Kidney epithelial cell (primary cell): ENCODE measurements at places on chromosomes 7 and 10. TPM values are rescaled to one million over a fixed set of nuclear protein-coding genes. Genes with fewer than 3 reads are reported as not detected.

Gene MEOX2
- total RNA-seq: not detected in 2 replicates

Gene HTR7
- 0.17 and 2.1 TPM in 2 replicates for total RNA-seq

Gene PRSS37
- not detected in 2 replicates for total RNA-seq

Gene CTBP2
- 124 and 136 TPM in 2 replicates for total RNA-seq

Gene PON3
- total RNA-seq: not detected in 2 replicates

Gene TAF6
- 69.0 and 80.5 TPM in 2 replicates for total RNA-seq

Gene AS3MT
- total RNA-seq: 4.4 and 5.7 TPM in 2 replicates

Gene EN2
- total RNA-seq: 0.07 and 0.17 TPM in 2 replicates

Gene SPDYE9
- not detected in 2 replicates for total RNA-seq

Gene ENTPD7
- 27.7 and 29.1 TPM in 2 replicates for total RNA-seq

Gene GRID2IP
- 0.13 TPM in 1 of 2 replicates, not detected in the other for total RNA-seq

Gene NCF1
- 1.9 and 2.3 TPM in 2 replicates for total RNA-seq

Gene MUC12
- total RNA-seq: 2.9 and 4.2 TPM in 2 replicates

Gene CREM
- total RNA-seq: 39.4 and 46.3 TPM in 2 replicates

Gene A1CF
- total RNA-seq: not detected in 2 replicates

Gene CYP2C19
- not detected in 2 replicates for total RNA-seq

Gene PYROXD2
- total RNA-seq: 5.8 and 5.9 TPM in 2 replicates

Gene CUZD1
- total RNA-seq: 1.2 and 1.4 TPM in 2 replicates

Gene PON1
- not detected in 2 replicates for total RNA-seq

Gene ADAM12
- 21.9 and 30.0 TPM in 2 replicates for total RNA-seq

Gene LFNG
- total RNA-seq: 36.6 and 39.7 TPM in 2 replicates

Gene IGF2BP3
- 44.0 TPM in 2 replicates for total RNA-seq

Gene SH3PXD2A
- total RNA-seq: 12.0 and 12.2 TPM in 2 replicates

Gene TAS2R39
- not detected in 2 replicates for total RNA-seq

Gene TSPAN33
- total RNA-seq: 18.0 and 22.2 TPM in 2 replicates

Gene SKIDA1
- total RNA-seq: 0.27 and 1.5 TPM in 2 replicates

Gene CNPY1
- not detected in 2 replicates for total RNA-seq

Gene RASSF4
- total RNA-seq: 67.6 and 72.0 TPM in 2 replicates

Gene ZNF804B
- total RNA-seq: not detected in 2 replicates

Gene ASB4
- total RNA-seq: not detected in 2 replicates

Gene ITPRID1
- total RNA-seq: not detected in 2 replicates

Gene NYAP1
- 0.14 and 0.46 TPM in 2 replicates for total RNA-seq

Gene UNCX
- 0.55 and 1.6 TPM in 2 replicates for total RNA-seq

Gene TDRD1
- not detected in 2 replicates for total RNA-seq

Gene TMUB1
- total RNA-seq: 46.3 and 66.0 TPM in 2 replicates

Gene TAS2R40
- not detected in 2 replicates for total RNA-seq

Gene KCNH2
- total RNA-seq: 2.1 and 4.1 TPM in 2 replicates

Gene TTYH3
- 106 and 118 TPM in 2 replicates for total RNA-seq

Gene ARHGEF35
- 9.0 and 11.5 TPM in 2 replicates for total RNA-seq

Gene PPP1R3C
- total RNA-seq: 0.89 and 1.8 TPM in 2 replicates

Gene ZDHHC16
- total RNA-seq: 42.4 and 46.8 TPM in 2 replicates

Gene CTNNA3
- total RNA-seq: under 0.01 and 0.79 TPM in 2 replicates

Gene C10orf105
- not detected in 2 replicates for total RNA-seq

Gene SLC26A5
- 0.07 TPM in 1 of 2 replicates, not detected in the other for total RNA-seq

Gene PTF1A
- total RNA-seq: not detected in 2 replicates

Gene C7orf57
- total RNA-seq: 0.34 TPM in 1 of 2 replicates, not detected in the other

Gene SPDYE1
- not detected in 2 replicates for total RNA-seq

Gene HGF
- total RNA-seq: not detected in 2 replicates

Gene DIP2C
- total RNA-seq: 19.2 and 20.4 TPM in 2 replicates
